Stimulated activated CD4-positive, alpha-beta T cell treated with anti-CD3 and anti-CD28 coated beads, Interleukin-1b, Interleukin-23, amount 100 ng/mL, for 1 hour (primary cell): ENCODE measurements at places on chromosomes 13 and 19.
A peak's percentile ranks its signal among the peaks of the same experiment; 100 is the strongest.

GRCh38 chr19:33399745-33400681, 26.5 kb downstream of the CEBPG start:
- DNase-seq, result no peak

GRCh38 chr13:31274390-31274789, 74.6 kb downstream of the B3GLCT start:
- DNase-seq, result no peak

- DNase-seq, result no peak
Observed at GRCh38 chr19:30224689-30225606, 147.2 kb upstream of the ZNF536 start.

DNA sequence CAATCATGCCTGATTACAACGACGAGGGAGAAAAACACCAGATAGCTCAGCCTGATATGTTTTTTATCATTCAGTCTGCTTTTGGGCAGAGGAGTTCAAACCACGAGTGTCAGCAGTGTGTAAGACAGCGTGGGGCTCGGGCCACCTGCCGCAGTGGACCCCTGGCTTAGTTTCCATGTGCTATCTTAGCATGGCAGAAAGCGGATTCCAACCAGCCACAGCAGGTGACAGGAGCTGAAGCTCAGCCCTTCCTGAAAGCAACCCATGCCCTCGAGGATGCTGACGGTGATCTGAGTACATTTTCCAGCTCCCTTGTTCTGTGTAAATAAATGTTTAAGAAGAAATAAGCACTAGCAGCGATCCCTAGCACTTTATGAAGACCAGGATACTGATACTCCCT, 32.2 kb upstream of the MBNL2 start:
- no peak for DNase-seq

- DNase-seq, result no peak
Observed at GRCh38 chr19:31980796-31981195, 364.6 kb upstream of the ZNF507 start.

GRCh38 chr19:10812902-10813404, 23.1 kb downstream of the TMED1 start:
- no peak for DNase-seq

DNA sequence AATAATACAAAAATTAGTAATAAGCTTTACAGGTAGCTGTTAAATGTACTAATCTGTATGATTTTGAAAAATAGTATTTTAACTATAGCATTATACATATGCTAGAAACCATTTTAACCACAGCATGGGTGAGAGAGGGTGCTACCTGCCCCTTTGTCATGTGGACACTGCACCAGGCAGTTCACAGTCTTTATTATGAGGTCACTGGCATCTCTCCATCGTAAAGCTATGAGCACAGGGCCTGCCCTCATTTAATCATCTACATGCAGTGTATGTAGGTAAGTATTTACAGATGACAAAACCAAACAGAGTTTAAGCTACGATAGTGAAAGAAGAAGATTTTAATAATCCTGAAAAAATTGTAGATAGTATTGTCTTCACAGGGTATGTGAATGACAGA, 21.7 kb downstream of the EDNRB start:
- DNase-seq, result no peak

- DNase-seq, result no peak
Observed at GRCh38 chr13:72716776-72717175, 10.7 kb downstream of the MZT1 start.

DNA sequence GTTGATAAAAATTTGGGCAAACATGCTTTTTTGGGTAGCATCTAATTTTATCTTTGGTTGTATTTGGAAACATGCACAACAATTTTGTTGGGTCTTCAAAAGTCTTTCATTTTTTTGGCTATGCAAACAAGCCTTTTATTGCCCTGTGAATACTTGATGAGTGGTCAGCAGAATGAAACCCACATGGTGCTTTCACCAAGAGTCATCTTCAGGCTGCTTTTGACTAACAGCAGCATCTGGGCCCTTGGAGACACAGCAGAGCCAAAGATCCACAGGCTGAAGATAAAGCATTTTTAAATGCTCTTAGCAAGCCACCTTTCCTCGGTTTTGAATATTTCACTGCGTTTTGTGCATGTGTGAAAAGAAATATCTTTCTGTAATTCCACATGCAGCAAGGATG, 154.9 kb downstream of the FGF9 start:
- no peak for DNase-seq

GRCh38 chr19:42198676-42199439, 18.6 kb downstream of the DEDD2 start:
- peak; percentile 43 for DNase-seq

- no peak for DNase-seq
Observed at GRCh38 chr19:30649934-30650614, 277.9 kb downstream of the ZNF536 start.

DNA sequence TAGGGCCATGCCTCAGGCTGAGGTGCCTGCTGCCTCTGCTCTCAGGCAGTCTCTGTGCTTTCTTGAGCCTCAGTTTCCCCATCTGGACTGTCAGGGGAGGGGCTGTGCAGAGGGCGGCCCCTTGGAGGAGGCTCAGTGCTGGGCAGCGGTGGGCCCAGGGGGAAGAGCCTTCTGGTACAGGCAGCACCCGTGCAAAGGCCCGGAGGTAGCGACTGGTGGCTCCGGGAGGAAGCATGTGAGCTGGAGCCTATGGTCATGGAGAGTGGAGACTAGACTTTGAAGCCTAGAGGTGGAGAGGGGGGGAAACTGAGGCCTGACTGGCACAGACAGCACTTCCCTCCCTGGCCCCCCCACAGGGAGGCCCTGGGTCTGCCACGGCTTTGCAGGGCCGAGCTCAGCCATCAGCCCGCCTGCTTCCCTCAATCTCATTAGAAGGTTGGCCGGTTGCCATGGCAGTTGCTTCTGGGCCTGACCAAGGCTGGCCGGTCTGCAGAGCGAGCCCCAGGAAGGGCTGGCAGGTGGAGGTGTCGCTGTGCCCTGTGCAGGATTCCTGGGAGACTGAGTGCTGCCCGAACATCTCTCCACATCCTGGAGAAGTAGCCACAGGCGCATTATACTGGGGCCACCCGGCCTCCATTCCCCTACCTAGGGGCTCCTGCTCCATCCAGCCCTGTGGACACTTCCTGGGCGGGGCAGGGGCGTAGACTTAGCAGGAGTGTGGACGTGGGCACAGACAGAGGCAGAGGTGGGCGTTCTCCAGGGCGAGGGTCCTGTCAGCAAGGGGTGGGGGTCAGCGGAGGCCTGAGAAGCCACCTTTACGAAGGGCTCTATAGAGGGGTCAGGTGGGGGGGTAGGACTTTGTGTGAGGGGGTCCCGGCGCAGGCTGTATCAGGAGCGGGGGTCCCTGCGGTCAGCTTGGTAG, 53.2 kb downstream of the CRTC1 start:
- DNase-seq, result no peak

GRCh38 chr13:24027494-24027893, 130.2 kb upstream of the C1QTNF9B start:
- no peak for DNase-seq

DNA sequence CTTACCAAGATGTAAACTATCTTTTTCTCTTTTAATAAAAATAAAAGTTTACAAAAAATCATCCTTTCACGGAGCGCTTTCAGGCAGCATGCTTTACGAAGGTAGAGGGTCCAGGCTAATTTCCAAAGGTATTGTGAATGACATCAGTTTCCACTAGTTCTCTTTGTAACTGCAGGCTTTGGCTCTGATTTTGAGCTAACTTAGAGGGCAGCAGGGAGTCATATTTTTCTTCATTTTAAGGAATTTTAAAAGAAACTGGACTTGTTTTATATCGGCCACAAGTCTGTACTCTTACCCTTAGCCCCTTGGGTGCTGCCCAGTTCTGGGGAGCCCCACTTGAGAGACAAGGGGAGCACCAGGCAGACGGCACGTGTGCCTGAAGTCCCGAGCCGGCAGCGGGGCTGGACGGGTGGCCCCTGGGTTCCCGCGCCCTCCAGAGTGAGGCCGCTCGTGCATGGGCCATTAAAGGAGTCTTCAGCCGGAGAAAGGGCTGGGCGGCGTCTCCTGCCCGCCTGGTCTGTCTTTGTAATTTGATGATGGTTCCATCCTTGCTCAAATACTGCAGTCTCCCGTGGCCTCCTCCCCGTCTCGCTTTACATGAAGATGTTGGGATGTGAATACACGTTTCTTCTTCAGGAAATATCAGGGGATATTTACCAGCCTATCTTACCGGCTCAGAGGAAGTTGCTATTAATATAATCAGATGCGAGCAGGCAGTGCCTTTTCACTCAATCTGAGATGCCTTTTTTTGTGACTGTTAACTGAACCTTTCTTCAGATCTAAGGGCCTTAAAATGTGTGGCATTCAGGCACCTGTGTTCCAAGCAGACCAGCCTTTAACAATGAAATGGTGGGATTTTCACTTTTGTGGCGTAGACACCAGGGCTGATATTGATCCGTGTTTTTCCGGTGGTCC, 67.4 kb downstream of the GGACT start:
- no peak for DNase-seq

- DNase-seq, result no peak
Observed at GRCh38 chr19:28542394-28543243, 670.3 kb downstream of the UQCRFS1 start.

GRCh38 chr19:3062165-3063105, at the start of gene TLE5:
Gene TLE5, minus strand, starts transcription at chr19:3062495. Its CDS starts 295 bp downstream, at chr19:3062200.
- peak; percentile 39 for DNase-seq

DNA sequence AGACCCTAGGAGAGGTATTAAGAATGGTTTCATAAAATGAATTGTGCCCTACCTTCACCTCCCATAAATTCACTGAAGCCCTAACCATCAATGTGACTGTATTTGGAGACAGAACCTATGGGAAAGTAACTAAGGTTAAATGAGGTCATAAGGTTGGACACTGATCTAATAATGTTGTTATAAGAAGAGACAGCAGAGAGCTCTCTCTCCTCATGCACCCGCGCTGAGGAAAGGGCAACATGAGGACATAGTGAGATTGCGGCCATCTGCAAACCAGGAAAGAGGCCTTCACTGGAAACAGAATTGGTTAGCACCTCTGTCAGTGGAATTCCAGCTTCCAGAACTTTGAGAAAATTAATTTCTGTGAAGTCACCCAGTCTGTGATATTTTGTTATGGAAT, 1396.1 kb upstream of the MIR17HG start:
- DNase-seq, result no peak

DNA sequence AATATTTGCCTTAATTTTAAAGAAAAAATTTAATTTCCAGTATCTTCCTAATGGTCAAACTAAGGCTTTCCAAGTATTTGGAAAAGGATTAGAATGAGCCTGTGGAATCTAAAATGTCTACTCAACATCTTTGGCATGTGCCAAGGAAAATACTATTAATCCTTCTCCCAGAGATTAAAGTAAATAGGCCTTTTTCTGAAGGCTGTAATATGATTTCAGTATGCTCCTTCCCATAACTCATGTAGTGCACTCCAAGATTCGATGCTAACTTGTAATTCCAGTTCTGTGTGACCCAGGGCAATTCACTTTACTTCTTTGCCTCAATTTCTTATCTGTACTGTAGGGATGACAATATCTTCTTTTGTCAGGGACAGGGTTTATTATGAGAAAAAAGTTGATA, 196.9 kb downstream of the ZIC5 start:
- no peak for DNase-seq

- no peak for DNase-seq
Observed at GRCh38 chr19:8338835-8339234, 4.2 kb downstream of the KANK3 start.

GRCh38 chr13:101292711-101293110, 123.6 kb downstream of the NALCN start:
- no peak for DNase-seq

GRCh38 chr19:18852648-18853047, 20.9 kb downstream of the UPF1 start:
- no peak for DNase-seq

GRCh38 chr13:28282451-28282850, 144.1 kb downstream of the PAN3 start:
- DNase-seq, result no peak

DNA sequence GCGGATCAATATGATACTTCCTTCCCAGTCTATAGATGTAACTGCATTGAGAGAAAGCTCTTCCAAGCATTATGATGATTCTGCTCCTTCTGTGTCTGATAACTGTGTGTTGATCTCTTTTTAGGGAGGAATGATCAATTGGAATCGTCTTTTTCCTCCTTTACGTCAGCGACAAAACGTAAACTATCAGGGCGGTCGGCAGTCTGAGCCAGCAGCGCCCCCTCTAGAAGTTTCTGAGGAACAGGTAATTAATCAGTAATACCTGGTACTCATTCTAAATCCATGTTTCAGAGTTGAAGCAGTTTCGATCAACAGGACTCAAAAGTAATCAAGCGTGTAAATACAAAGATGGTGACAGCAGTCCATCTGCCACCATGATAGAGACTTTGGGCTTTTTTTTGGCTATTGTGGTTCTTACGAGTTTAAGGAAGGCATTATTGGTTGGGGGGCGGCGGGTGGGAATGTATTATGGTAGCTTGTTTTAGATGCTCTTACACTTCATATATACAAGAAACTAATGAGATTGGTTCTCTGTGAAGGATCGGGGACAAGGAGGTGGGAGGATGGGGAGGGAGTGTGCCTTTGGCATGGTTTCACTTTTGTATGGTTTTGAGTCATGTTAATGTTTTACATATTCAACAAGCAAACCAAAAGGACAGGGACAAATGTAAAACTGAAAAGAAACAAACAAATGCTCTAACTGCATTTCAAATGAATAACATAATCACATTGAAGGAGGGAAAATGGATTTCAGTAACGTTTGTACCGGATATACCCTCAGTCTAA, 60.7 kb upstream of the GPR183 start:
- DNase-seq, result no peak

- DNase-seq, result no peak
Observed at GRCh38 chr19:50422397-50423278, 3.9 kb downstream of the SPIB start.

- no peak for DNase-seq
Observed at GRCh38 chr19:49820125-49820524, 2.0 kb downstream of the MED25 start.

- DNase-seq, result no peak
Observed at GRCh38 chr13:109651854-109652253, 134.5 kb downstream of the IRS2 start.

- DNase-seq, result no peak
Observed at GRCh38 chr13:51101636-51102235, 9.3 kb downstream of the C13orf42 start.

- no peak for DNase-seq
Observed at GRCh38 chr13:60494296-60494695, 97.3 kb downstream of the TDRD3 start.
